ENCODE measurements at places on chromosomes 12 and 14.

DNA sequence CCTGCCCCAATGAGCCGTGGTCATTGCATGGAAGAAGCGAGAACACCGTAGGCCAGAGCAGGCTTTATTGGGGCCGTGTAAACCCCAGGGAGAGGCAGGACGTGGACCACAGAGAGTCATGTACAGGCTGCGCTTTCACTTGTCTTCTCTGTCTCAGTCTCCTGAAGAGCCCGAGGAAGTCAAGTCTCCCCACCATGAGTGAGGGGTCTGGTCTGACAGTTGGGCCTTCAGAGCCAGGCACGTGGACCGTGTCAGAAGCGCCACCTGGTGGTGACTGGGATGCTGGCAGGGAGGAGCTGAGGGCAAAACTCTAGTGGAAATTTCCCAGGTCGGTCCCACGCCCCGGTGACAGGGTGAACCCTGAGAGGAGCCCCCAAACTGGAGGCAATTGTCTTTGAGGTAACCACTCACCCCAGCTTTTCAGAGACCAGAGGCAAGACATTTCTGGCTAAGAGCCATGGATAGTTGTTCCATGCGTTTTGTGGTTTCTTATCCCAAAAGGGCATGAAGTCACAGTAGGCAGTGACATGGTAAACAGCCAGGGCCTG lies 17.4 kb downstream of the RPS6KL1 start:
- DNase-seq = no peak

GRCh38 chr12:84877340-84877739 lies 35.3 kb downstream of the SLC6A15 start:
- no peak for DNase-seq

GRCh38 chr12:109115404-109115757 lies 1.0 kb upstream of the ACACB start:
- no peak for DNase-seq

GRCh38 chr12:27095346-27095745 lies 13.0 kb upstream of the C12orf71 start:
- DNase-seq = no peak

- no peak for DNase-seq
Measured at GRCh38 chr12:101322480-101322879, 42.6 kb downstream of the UTP20 start.

DNA sequence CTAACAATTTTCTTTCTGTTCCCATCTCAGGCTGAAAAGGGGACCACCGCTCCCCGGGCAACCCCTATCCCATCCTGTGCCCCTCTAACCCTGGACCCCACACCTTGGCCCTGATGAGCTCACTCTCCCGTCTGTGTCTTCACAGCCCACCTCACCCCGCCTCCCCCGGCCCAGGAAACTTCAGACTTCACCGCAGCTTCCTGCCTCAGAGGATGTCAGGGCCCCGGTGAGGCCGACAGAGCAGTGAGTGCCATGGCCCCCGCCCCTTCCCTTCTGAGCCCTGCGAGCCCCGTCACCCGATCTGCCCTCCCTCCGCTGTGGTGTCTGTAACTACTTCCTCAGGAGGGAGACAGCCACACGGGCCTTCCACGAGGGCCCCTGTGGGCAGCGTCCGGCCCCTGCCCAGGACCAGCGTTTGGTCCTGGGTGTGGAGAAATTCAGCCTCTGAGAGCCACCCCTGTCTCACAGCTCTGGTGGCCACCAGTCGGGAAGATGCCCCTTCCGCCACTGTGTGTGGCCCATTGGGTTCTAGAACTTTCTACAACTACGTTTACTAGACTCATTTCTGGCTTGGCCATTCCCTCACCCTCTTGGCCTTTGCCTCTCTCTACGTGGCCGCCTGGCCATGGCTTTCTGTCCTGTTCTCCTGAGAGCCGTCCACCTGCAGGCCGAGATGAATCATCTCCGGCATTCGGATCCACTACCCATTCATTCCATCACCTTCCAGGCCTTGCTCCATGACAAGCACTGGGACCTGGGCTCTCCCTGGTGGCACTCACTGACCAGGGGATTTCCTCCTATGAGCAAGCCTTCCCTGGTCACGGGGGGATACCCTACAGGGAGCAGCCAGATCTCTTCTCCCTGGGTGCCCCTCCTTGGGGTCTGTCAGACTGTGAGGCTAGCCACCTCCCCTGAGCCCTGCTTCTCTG lies 3.4 kb downstream of the RHOF start:
- DNase-seq = no peak

- no peak for DNase-seq
Measured at GRCh38 chr12:46944771-46945170, 119.0 kb upstream of the SLC38A4 start.

DNA sequence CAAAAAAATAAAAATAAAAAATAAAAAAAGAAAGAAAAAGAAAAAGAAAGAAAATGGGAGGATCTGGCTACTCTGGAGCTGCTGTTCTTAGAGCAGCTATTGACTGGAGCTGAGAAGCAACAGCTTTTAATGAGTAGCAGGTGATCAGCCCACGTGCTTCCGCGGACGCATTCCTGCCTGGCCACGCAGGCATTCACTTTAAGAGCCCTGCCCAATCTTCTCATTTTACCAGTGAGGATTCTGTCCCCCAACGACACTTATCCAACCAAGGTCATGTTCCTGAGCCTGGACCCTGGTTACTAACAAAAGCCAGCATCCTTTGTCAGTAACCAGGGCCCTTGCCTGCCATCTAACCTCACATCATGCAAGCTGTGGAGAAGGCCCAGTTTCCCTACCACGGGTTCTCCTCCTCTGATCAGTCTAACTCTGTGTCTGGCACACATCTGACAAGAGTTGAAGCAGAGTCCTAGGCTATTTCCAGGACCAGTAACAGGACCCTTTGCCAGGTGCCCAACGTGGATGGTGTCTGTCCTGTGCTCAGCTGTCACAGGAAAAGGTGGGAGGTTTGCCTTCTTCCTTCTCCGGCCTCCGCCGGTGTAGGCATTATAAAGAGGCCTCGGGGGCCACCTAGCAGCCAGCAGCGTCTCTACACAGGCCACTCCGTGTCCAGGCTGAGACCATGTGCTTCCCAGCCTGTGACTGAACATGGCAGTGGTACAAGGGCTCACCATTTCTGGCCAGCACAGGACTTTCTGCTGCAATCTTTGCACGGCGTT lies 60.9 kb upstream of the GPATCH2L start:
- no peak for DNase-seq
